ENCODE measurements at places on chromosomes 2 and 18.

DNA sequence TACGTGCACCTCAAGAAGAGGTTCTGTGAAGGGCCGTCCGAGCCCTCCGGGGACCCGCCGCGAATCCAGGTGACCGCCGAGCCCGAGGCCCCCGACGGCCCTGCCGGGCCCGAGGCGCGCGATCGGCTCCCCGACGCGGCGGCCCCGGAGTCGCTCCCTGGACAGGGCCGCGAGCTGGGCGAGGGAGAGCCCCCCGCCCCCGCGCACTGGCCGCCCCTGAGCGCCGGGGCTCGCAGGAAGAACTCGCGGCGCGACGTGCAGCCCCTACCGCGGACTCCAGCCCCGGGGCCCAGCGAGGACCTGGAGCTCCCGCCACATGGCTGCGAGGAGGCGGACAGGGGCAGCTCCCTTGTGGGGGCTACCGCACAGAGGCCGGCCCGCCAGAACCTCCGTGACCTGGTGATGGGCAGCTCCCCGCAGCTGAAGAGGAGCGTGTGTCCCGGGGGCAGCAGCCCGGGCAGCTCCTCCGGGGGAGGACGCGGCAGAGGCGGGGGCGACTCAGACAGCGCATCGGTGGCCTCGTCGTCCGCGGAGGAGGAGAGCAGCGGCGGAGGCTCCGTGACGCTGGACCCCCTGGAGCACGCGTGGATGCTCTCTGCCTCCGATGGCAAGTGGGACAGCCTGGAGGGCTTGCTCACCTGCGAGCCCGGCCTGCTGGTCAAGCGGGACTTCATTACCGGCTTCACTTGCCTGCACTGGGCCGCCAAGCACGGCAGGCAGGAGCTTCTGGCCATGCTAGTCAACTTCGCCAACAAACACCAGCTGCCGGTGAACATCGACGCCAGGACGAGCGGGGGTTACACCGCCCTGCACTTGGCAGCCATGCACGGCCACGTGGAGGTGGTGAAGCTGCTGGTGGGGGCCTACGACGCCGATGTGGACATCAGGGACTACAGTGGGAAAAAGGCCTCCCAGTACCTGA, 812 bp downstream of the SOWAHC start:
- peak; percentile 71 for DNase-seq

GRCh38 chr2:4604767-4605166, 901.4 kb downstream of the DCDC2C start:
- DNase-seq = no peak

- DNase-seq = no peak
Measured at GRCh38 chr2:234640657-234641056, 143.8 kb upstream of the ARL4C start.

GRCh38 chr2:176067589-176068418, 16.0 kb downstream of the EVX2 start:
- no peak for DNase-seq

DNA sequence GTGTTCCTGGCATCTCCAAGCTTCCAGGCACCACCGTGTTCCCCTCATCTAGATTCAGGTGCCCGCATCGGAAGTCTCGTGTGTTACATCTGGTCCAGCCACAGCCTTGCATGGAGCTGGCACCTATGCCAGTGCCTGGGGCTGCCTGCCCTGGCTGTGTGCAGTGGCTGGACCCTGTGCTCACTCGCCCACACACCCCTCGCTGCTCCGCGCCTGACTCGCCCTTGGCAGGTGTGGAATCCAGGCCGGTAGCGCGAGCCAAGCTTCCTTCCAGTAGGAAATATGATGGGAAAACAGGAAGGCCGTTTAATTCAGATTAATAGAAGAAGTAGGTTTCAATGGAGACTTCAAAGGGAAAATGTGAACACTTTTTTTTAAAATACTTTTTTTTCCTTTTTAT, 78.0 kb downstream of the PTPN4 start:
- no peak for DNase-seq

GRCh38 chr2:61218817-61219170, 56.8 kb downstream of the C2orf74 start:
- DNase-seq = no peak

DNA sequence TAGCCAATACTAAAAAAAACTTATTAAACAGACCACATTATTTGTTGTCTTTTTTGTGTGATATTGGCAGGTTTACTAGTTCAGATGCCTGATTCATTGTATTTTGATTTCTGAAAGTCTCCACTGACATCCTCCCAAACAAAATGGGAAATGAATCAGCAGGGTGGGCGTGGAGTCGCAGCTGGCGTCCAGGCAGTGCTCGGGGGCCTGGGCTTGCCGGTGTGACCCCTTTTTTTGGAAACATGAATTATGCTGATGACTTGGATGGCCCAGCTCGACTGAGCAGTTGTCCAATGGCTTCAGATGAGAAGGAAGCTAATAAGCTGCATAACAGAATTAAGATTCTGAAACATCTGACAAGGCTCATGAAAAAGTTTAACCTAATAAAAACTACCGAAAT, 1.7 kb upstream of the KCNG2 start:
- DNase-seq = peak; percentile 36

DNA sequence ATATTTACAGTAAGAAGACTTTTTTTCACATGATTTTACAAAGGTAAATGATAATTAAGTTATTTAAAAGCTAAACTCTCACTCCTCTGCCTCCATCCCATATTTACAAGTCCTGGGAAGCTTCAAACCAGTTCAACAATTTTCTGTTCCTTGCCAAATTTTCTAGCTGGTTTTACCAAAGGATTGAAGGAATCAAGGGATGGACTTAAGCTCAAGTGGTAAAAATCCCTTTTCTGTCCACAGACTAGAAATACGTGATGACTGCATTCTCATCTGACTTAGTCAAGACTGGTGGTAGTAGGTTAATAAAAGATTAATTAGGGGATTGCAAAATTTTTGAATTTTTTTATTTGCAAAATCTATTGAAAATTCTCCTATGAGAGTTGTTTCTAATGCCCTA, 297.3 kb downstream of the MTX2 start:
- no peak for DNase-seq
